ENCODE measurements at places on chromosomes 1 and 21.

- DNase-seq = no peak
Measured at GRCh38 chr1:167757433-167758309, 35.9 kb downstream of the MPZL1 start.

GRCh38 chr1:51268634-51269033, 32.6 kb downstream of the RNF11 start:
- DNase-seq = no peak

- peak; percentile 5 for DNase-seq
Measured at GRCh38 chr1:75265792-75266191, 131.6 kb downstream of the LHX8 start.

GRCh38 chr1:177701654-177702353, 268.1 kb downstream of the SEC16B start:
- no peak for DNase-seq

- DNase-seq = no peak
Measured at GRCh38 chr1:29890201-29890959, 654.1 kb downstream of the PTPRU start.

DNA sequence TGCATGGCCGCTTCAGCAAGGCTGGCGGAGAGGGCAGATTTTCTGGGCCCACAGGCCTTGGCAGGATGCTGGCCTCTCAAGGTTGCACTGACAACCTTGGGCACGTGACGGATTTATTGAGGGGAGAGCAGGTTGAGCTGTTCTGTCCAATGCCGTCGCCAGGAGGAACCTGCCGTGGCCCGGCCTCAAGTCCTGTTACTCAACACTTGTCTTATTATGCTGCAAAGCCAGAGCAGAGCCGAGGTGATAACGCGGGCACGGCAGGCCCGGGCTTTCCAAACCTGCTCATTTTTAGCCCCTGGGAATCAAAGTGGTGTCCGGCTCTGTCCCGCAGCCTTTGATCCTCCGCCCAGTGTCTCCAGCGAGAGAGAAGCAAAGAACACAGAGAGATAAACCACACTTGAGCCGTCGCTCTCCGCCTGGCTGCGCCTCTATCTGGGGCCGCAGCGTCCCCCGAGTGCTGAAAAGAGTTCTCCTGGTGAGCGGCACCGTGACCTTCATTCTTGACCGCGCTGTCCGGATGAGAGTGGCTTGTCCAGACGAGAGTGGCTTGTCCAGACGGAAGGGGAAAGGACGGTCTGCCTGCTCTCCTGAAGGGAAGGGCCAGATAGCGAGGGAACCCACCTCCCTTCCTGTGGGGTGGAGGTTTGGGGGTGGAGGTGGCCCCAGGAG, 162.3 kb upstream of the ARHGEF16 start:
- DNase-seq = no peak

- DNase-seq = no peak
Measured at GRCh38 chr1:24568475-24568874, 12.6 kb downstream of the NCMAP start.

DNA sequence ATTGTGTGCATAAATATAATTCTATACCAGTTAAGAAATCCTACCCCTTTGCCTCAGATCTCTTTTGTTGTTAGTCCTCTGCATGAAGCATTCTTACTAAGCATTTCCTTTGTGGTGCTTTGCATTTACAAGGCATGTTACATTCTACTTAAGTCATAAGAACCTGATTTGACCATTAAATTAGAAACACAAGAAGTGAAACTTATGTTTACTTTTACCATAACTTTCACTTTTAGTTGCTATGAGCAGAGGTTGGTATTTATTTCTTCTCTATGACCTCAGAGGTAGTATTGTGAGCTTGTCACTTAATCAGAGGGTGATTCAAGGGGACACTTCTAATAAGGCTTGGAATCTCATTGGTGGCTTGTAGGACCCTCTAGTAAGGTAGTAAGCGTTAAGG, 9.0 kb downstream of the FAM20B start:
- peak; percentile 13 for DNase-seq

- no peak for DNase-seq
Measured at GRCh38 chr1:224705578-224705977, 89.5 kb downstream of the CNIH3 start.

Data from Daoy (cell line).